Fibroblast of lung (primary cell): ENCODE measurements at places on chromosomes 5 and 9. TPM values are rescaled to one million over a fixed set of nuclear protein-coding genes. Genes with fewer than 3 reads are reported as not detected.

GRCh38 chr5:129972465-129973141, 68.3 kb downstream of the CHSY3 start:
- no peak for DNase-seq
- H3K4me3 ChIP-seq = no peak overlapping the region

GRCh38 chr9:37215830-37216229, 95.5 kb downstream of the ZCCHC7 start:
- H3K27ac ChIP-seq = no peak overlapping the region
- H3K27me3 ChIP-seq = no peaks in the 10 kb centered on the region
- DNase-seq = peak; percentile 75
- H3K36me3 ChIP-seq = no peaks in the 10 kb centered on the region
- H3K4me3 ChIP-seq = no peak overlapping the region
- H3K4me1 ChIP-seq = no peaks in the 10 kb centered on the region

GRCh38 chr5:57900381-57900944, 417.9 kb upstream of the ACTBL2 start:
- DNase-seq = no peak
- H3K27ac ChIP-seq = no peak overlapping the region
- no peak overlapping the region for H3K4me3 ChIP-seq

DNA sequence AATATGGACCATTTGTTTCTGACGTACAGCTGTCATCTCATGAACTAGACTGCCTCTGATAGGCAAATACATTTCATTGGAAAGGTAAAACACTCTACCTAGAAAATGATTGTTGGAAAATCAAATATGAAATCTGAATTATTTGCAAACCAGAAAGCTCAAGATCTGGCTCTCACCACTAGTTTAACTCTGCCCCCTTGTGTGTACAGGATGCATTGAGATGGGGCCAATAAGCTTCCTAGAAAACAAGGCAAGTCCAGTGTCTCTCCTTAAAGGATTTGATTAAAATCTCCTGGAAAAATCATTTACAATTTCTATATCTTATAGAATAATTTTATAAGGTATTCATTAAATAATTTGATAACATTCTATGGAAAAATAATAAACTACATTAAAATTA, 311.9 kb upstream of the ANKH start:
- no peaks in the 10 kb centered on the region for H3K36me3 ChIP-seq
- H3K4me1 ChIP-seq = no peaks in the 10 kb centered on the region
- H3K27me3 ChIP-seq = no peaks in the 10 kb centered on the region

GRCh38 chr5:168714046-168714445, 134.9 kb upstream of the PANK3 start:
- no peaks in the 10 kb centered on the region for H3K36me3 ChIP-seq
- peak; percentile 56 for DNase-seq
- no peaks in the 10 kb centered on the region for H3K27me3 ChIP-seq
- peaks cover 3% of the 10 kb centered on the region for H3K4me1 ChIP-seq
- H3K4me3 ChIP-seq = no peak overlapping the region

GRCh38 chr5:14872070-14872989, 752 bp upstream of the ANKH start:
- no peaks in the 10 kb centered on the region for H3K27me3 ChIP-seq
- peak overlapping the region; percentile 42 for H3K27ac ChIP-seq
- H3K36me3 ChIP-seq = no peaks in the 10 kb centered on the region
- peak overlapping the region; percentile 53 for H3K4me3 ChIP-seq
- H3K4me1 ChIP-seq = no peaks in the 10 kb centered on the region

Gene MOB3B
- total RNA-seq = under 0.01 TPM in 2 replicates

Gene SLC2A6
- total RNA-seq = 5.6 and 9.1 TPM in 2 replicates

Gene RASEF
- 0.51 and 1.2 TPM in 2 replicates for total RNA-seq

- H3K27me3 ChIP-seq = no peaks in the 10 kb centered on the region
- no peaks in the 10 kb centered on the region for H3K36me3 ChIP-seq
- no peak for DNase-seq
- no peaks in the 10 kb centered on the region for H3K4me1 ChIP-seq
These were observed 20.7 kb upstream of the CTSV start for GRCh38 chr9:97059626-97060025.

Gene ARSI
- total RNA-seq = 5.9 and 8.5 TPM in 2 replicates

Gene ZFP2
- 1.5 and 2.8 TPM in 2 replicates for total RNA-seq

- H3K36me3 ChIP-seq = no peaks in the 10 kb centered on the region
- no peak overlapping the region for H3K27ac ChIP-seq
- H3K4me1 ChIP-seq = peaks cover 5% of the 10 kb centered on the region
- no peaks in the 10 kb centered on the region for H3K27me3 ChIP-seq
These were observed 126.4 kb downstream of the RGS3 start for GRCh38 chr9:113589890-113590289.

Gene UNC5A
- not detected in 2 replicates for total RNA-seq

DNA sequence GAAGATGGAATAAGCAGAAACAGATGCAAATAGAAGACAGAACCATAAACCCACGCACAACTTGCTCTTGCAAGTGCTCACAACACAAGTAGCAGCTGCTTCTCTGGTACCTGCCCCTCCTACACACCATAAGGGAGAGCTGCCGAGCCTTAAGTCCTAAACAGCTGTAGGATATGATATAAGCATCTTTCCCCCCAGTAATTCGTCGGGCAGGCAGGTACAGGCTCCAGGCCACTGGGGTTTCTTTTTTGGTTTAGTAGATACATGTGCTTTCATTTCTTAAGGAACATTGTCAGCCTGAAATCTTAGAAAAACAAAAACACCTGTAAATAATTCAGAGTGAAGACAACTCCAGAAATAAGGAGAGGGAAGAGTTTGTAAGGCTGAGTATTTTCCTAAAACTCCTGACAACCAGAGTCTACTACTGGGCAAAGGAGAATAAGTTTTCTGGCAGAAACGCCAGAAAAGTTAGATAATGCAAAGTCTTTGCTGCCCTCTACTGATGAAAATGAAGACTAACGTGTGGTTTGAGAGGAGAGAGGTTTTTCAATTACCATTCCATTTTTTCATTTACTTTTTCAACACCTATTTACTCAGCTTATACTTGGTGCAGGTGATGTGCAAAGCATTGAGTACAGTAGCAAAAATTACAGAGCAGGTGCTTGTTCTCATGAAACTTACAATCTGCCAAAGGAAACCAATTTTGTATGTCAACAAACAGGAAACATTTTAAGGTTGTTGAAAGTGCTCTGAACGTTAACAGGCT, 20.1 kb upstream of the TCERG1 start:
- peak; percentile 34 for DNase-seq
- no peaks in the 10 kb centered on the region for H3K4me1 ChIP-seq
- no peak overlapping the region for H3K4me3 ChIP-seq
- H3K27me3 ChIP-seq = peaks cover 3% of the 10 kb centered on the region

- H3K27ac ChIP-seq = no peak overlapping the region
- H3K4me1 ChIP-seq = peaks cover 25% of the 10 kb centered on the region
- no peak overlapping the region for H3K4me3 ChIP-seq
- H3K36me3 ChIP-seq = peaks cover 36% of the 10 kb centered on the region
- DNase-seq = no peak
- no peaks in the 10 kb centered on the region for H3K27me3 ChIP-seq
These were observed 167.0 kb upstream of the OTULINL start for GRCh38 chr5:14414656-14415023.

DNA sequence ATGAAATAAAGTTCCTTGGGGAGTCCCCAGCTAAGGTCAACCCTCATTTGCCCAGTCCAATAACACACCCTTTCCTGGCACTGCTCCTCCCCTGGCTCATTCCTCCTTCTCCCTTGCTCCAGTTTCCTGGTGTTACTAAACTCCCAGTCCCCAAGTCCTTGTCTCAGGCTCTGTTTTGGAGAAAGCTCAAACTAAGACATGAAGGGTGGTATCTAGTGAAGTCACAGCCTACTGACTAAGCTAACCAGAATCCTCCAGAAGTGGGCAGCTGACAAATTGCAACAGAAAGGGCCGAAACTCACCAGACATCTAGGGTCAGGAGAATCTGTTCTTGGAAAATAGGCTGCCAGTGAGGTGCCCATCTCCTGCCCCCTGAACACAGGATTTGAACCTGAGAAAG, 118.7 kb upstream of the NEK6 start:
- no peaks in the 10 kb centered on the region for H3K27me3 ChIP-seq
- no peak overlapping the region for H3K27ac ChIP-seq
- no peak overlapping the region for H3K4me3 ChIP-seq
- H3K36me3 ChIP-seq = no peaks in the 10 kb centered on the region

DNA sequence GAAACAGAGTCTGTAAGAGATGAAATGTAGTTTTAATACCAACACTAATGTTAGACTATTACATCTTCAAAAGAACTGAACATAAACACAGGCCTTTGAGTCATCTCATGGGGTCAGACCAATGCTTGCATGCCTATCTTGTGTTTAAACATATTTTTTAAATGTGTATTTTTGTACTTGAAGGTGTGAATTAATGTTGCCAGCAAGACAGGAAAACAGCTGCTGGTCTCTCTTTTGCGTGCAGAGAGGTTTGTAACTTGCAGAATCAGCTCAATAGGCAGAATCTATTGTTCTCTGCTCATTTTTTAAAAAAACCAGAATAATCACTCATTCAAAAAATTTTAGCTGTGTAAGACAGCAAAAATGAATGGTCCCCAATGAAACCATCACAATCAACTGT, 180.2 kb downstream of the ALDH1A1 start:
- DNase-seq = peak; percentile 26
- H3K4me1 ChIP-seq = no peaks in the 10 kb centered on the region
- no peaks in the 10 kb centered on the region for H3K27me3 ChIP-seq
- no peak overlapping the region for H3K4me3 ChIP-seq

Gene FOXD4L4
- 0.26 TPM in 1 of 2 replicates, not detected in the other for total RNA-seq

GRCh38 chr9:136439481-136440408, at the start of gene INPP5E:
INPP5E (minus strand) TSS chr9:136439845; CDS start chr9:136439419, 426 bp downstream.
- DNase-seq = peak; percentile 69
- no peaks in the 10 kb centered on the region for H3K27me3 ChIP-seq
- H3K27ac ChIP-seq = peak within 1 kb of the TSS; percentile 77
- H3K4me1 ChIP-seq = peaks cover 13% of the 10 kb centered on the region
- peak within 1 kb of the TSS; percentile 73 for H3K4me3 ChIP-seq
- H3K36me3 ChIP-seq = peaks cover 25% of the 10 kb centered on the region

Gene INSL4
- total RNA-seq = not detected in 2 replicates

Gene SLC23A1
- total RNA-seq = not detected in 2 replicates

GRCh38 chr5:7728076-7728475, 122.9 kb downstream of the CFAP90 start:
- H3K36me3 ChIP-seq = no peaks in the 10 kb centered on the region
- peak; percentile 19 for DNase-seq
- no peak overlapping the region for H3K4me3 ChIP-seq
- no peaks in the 10 kb centered on the region for H3K4me1 ChIP-seq
- no peaks in the 10 kb centered on the region for H3K27me3 ChIP-seq

GRCh38 chr5:157109744-157110143, 900 bp upstream of the HAVCR2 start:
- peaks cover 2% of the 10 kb centered on the region for H3K4me1 ChIP-seq
- no peak for DNase-seq
- no peaks in the 10 kb centered on the region for H3K36me3 ChIP-seq
- H3K27me3 ChIP-seq = no peaks in the 10 kb centered on the region
- no peak overlapping the region for H3K27ac ChIP-seq

DNA sequence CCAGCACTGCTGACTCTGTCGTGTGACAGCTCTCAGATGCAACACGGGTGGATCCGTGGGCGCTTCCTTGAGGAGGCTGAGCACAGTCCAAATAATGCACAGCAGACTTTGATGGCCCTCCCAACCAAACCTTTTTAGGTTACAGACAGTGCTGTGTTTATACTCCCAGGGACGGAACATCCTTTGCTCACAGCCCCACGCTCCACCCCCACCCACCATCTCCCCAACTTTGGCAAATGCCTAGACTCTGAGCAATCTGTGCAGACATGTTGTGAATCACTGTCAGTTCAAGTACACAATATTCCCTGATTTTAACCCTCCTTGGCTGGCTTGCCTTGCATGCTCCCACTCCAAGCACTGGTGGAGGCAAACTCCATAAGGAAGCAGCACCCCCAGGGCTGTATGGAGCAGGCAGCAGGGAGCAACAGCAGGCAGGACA, 324.6 kb downstream of the MLLT3 start:
- peak; percentile 66 for DNase-seq
- no peak overlapping the region for H3K27ac ChIP-seq
- no peaks in the 10 kb centered on the region for H3K27me3 ChIP-seq
- H3K36me3 ChIP-seq = no peaks in the 10 kb centered on the region

Gene SMIM33
- total RNA-seq = not detected in 2 replicates

GRCh38 chr9:101458963-101459631, 23.5 kb upstream of the ALDOB start:
- H3K4me3 ChIP-seq = no peak overlapping the region
- DNase-seq = peak; percentile 66
- H3K4me1 ChIP-seq = no peaks in the 10 kb centered on the region
- no peaks in the 10 kb centered on the region for H3K27me3 ChIP-seq
- no peak overlapping the region for H3K27ac ChIP-seq
- no peaks in the 10 kb centered on the region for H3K36me3 ChIP-seq

Gene ZDHHC11B
- total RNA-seq = under 0.01 TPM in 2 replicates

Gene CCDC180
- 1.8 and 2.5 TPM in 2 replicates for total RNA-seq

- H3K27ac ChIP-seq = no peak overlapping the region
- H3K4me1 ChIP-seq = no peaks in the 10 kb centered on the region
- H3K27me3 ChIP-seq = no peaks in the 10 kb centered on the region
- no peaks in the 10 kb centered on the region for H3K36me3 ChIP-seq
- H3K4me3 ChIP-seq = no peak overlapping the region
These were observed 142.2 kb upstream of the ZNF366 start for GRCh38 chr5:72649449-72649848.

- no peak overlapping the region for H3K4me3 ChIP-seq
- H3K27me3 ChIP-seq = no peaks in the 10 kb centered on the region
- DNase-seq = no peak
These were observed 47.8 kb upstream of the CPEB4 start for GRCh38 chr5:173840111-173840983.

DNA sequence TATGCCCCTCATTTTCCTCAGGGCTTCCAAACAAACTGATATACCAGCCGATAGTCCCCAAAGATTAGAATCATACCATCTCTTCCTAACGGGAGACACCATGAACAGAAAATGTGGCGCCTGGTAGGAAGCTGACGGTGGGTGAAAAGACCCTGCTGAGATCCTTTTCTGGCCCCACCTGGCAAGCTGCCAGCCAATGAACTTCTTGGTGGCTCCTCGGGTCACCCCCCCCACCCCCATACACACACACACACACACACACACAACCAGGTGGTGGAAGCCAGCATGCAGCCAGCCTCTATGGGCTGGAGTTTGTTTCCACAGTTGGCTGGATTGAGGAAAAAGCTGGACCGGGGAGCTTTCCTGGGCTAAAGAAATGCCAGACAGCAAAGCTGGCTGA, 4.8 kb upstream of the CCIN start:
- H3K4me3 ChIP-seq = no peak overlapping the region
- H3K27ac ChIP-seq = no peak overlapping the region
- H3K4me1 ChIP-seq = peaks cover 28% of the 10 kb centered on the region
- H3K27me3 ChIP-seq = no peaks in the 10 kb centered on the region
- no peak for DNase-seq

Gene ANKH
- total RNA-seq = 5.4 and 5.8 TPM in 2 replicates

GRCh38 chr5:62477801-62478200, 65.2 kb downstream of the IPO11 start:
- peak overlapping the region; percentile 65 for H3K27ac ChIP-seq
- H3K4me1 ChIP-seq = peaks cover 7% of the 10 kb centered on the region
- DNase-seq = peak; percentile 75
- H3K36me3 ChIP-seq = no peaks in the 10 kb centered on the region
- no peak overlapping the region for H3K4me3 ChIP-seq

GRCh38 chr9:29769019-29769418, 2195.7 kb upstream of the C9orf72 start:
- no peak overlapping the region for H3K27ac ChIP-seq
- no peaks in the 10 kb centered on the region for H3K4me1 ChIP-seq
- H3K4me3 ChIP-seq = no peak overlapping the region

GRCh38 chr5:40678460-40679147, 1.1 kb upstream of the PTGER4 start:
- H3K4me1 ChIP-seq = peaks cover 2% of the 10 kb centered on the region
- peak overlapping the region; percentile 73 for H3K4me3 ChIP-seq
- H3K27ac ChIP-seq = peak overlapping the region; percentile 75
- H3K36me3 ChIP-seq = no peaks in the 10 kb centered on the region

- H3K27ac ChIP-seq = no peak overlapping the region
- H3K4me3 ChIP-seq = no peak overlapping the region
- H3K4me1 ChIP-seq = no peaks in the 10 kb centered on the region
- no peaks in the 10 kb centered on the region for H3K27me3 ChIP-seq
- no peak for DNase-seq
These were observed 3.2 kb downstream of the TEK start for GRCh38 chr9:27112235-27112634.
